ENCODE measurements at places on chromosomes 3 and 15. TPM values are rescaled to one million over a fixed set of nuclear protein-coding genes. Genes with fewer than 3 reads are reported as not detected.

GRCh38 chr3:130543322-130543721, 26.3 kb downstream of the COL6A6 start:
- no peak for DNase-seq

- no peak for DNase-seq
Measured at GRCh38 chr3:179181993-179182551, 33.9 kb downstream of the PIK3CA start.

The SGO1 gene
- total RNA-seq = 0.38 TPM

- no peak for DNase-seq
Measured at GRCh38 chr3:124263168-124263567, 271.2 kb upstream of the ROPN1 start.

DNA sequence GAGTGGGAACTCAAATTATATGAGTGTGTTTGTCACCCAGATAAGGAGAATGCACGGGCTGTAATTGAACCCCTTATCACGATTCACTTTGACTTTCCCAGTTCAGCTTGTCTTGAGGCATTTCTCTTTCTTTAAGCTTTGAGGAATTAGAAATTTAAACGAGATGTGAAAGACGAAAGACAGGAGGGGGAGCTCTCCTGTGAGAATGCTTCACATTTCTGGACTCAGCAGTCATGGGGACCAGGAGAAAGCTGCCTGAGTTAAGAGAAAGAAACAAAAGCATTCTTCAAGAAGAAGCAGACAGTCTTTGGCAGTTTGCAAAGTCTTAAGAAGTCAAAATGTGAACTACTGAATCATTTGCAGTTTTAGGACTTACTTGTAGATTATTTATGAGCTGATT, 205.6 kb downstream of the NECTIN3 start:
- no peak for DNase-seq

GRCh38 chr3:195844671-195845218, 33.0 kb upstream of the MUC4 start:
- DNase-seq = no peak

DNA sequence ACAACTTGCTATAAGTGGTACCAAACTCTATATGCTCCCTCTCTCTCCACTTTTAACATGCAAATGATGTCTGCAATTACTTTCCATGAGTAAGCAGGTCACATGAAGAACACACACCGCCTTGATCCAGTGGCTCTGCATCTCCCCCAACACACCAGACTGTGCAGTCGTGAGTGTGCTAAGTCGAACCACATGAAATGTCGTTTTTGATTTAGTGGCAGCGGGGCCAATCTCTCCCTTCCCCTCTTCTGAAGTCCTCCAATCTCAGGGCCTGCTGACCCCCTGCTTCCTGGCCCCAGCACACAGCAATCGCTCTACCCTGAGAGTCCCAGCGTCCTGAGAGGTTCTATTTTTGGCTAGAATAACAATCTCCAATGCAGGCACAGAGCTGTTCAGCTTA, 312.5 kb downstream of the SHQ1 start:
- no peak for DNase-seq

The P4HTM gene
- 28.9 TPM for total RNA-seq

The KLHL6 gene
- total RNA-seq = 0.69 TPM

GRCh38 chr15:70608144-70608543, 155.2 kb downstream of the UACA start:
- no peak for DNase-seq

DNA sequence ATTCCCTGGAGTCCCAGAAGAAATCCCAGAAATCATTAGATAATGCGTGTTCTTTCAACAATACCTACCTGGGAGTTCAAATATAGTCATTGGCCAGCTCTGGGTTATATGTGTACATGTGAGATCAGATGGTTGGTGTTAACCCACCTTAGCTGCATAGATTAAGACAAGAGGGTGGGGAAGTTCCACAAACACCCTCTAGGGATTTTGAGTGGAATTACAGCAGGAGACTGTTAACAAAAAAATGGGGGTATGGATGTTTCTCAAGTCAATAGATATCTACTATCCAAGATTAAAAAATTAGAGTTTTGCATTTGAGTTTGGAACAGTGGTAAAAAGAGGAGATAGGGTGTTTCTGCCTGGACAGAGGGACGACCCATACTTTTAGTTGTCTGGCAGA, 282.5 kb upstream of the CNTN3 start:
- no peak for DNase-seq

DNA sequence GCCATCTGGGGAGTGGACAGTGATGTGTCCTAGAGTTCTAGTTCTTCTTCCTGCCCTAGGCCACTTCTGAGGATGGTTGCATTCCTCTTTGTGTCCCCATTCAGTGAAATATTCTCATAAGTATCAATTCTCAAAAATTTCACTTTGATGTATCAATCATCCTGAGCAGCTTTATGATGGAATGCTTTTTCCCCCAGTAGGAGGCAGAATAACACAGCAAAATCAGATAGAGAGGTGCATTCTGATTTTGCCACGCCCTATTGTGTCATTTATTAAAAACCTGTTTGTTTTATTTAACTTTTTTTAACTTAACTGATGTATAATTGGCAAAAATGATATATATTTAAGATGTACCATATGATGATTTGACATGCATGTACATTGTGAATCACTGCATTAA, 656.0 kb upstream of the GRM7 start:
- no peak for DNase-seq

DNA sequence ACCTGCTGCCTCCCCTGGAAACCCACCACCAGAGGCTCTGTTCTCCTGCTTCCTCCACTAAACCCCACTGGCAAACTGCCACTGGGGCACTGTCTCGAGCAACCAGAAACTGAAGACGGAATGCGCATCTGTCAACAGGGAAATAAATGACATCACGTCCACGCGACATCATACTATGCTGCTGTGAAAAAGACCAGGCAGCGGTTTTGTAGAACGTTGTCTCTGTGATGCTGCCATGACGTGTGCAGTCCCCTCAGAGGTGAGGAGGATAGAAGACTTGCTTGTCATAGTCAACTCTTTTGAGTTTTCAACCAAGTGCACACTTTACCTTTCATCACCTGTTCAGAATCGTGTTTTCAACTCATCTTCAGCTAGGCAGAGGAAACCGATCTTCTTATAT, 203.0 kb upstream of the IGF1R start:
- no peak for DNase-seq

Measured in left ventricle myocardium inferior (tissue), 1 donor.